ENCODE measurements at places on chromosomes 4 and X.

DNA sequence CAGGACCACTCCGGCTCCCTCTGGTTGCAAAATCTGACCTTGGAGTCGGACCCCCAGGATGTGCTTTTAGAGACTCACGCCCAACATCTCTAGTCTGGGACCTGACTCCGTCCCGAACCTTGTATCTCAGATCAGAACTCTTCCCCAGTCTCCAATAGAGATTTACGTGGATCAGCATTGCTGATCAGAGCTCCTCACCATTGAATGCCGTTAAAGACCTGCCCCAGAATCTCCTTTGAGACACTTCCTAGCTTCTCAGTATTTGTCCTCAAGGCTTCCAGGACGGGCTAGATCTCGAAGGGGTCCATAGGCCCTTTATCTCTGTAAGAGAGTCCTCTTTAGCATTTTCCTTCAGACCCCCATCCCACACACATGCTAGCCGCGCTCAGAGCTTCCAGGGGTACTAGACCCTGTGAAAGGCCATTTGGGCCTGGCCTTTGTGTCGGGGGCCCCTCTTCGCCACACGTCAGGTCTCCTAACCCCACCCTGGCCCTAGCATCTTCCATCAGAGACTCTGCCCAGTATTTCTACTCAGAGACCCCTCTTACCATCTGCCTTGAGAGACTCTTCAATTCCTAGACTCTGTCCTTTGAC lies 662 bp downstream of the UBA1 start:
- peak overlapping the region; percentile 93 for H3K27ac ChIP-seq
- H3K36me3 ChIP-seq: peaks cover 17% of the 10 kb centered on the region
- DNase-seq: no peak

- no peak for DNase-seq
- no peak overlapping the region for H3K4me3 ChIP-seq
- H3K36me3 ChIP-seq: peaks cover 4% of the 10 kb centered on the region
- no peaks in the 10 kb centered on the region for H3K27me3 ChIP-seq
- no peak overlapping the region for H3K27ac ChIP-seq
- peaks cover 13% of the 10 kb centered on the region for H3K4me1 ChIP-seq
Measured at GRCh38 chrX:15207994-15208393, 61.9 kb downstream of the ASB9 start.

DNA sequence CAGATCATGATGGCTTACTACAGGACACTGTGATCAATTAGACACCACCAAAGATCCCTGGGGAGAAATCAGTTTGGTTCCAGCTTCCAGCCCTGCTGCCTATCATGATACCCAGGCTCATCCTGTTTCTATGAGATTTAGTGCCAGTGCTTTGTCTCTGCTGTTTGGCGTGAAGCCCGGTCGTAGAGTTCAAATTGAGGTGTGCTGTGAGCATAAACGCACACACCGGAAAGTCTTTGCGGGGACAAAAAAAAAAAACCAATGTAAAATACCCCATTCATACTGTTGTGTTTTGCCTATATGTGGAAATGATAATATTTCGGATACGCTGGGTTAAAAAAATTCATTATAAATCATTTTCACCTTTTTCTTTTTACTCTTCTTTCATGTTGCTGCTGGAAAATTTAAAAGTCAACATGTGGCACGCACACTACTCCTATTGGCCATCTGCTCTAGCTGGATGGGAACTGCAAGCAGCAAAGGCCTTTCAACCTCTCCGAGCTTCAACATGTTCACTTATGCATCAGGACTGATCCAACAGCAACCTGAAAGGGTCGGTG lies 607 bp upstream of the DKC1 start:
- H3K4me1 ChIP-seq: peaks cover 27% of the 10 kb centered on the region
- DNase-seq: no peak
- peak overlapping the region; percentile 88 for H3K4me3 ChIP-seq
- peak overlapping the region; percentile 95 for H3K27ac ChIP-seq
- H3K27me3 ChIP-seq: no peaks in the 10 kb centered on the region

GRCh38 chr4:5752376-5753184 lies 41.6 kb downstream of the EVC start:
- no peaks in the 10 kb centered on the region for H3K27me3 ChIP-seq
- H3K4me3 ChIP-seq: no peak overlapping the region
- DNase-seq: no peak
- no peaks in the 10 kb centered on the region for H3K36me3 ChIP-seq

DNA sequence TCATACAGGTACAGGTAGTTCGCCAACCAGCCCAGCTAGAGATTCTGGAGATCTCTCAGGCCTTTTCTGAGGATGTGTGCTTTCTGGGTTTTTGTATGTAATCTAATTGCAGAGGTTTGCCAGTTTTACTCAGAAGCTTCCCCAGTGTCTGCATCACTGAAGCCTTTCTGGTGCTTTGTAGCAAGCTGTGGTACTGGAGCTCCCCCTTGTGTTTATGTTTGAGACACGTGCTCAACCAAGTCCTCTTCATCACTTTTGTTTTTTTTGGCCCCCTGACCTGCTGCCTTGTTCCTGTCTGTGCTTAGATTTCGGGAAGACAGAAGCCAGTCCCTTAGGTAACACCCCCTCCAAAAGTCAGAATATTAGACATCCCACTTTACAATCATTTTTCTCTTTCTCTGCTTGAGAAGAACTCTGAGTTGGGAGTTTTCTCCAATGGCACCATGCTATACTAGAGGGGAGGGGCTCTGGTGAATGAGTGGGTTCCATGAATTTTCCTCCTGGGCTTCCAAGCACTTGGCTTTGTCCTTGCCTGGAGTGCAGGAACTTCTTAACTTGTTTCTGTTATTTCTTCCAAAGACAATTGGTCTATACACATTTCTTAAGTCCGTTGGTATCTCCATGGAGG lies 128.4 kb upstream of the TBC1D9 start:
- DNase-seq: peak; percentile 2
- H3K4me1 ChIP-seq: no peaks in the 10 kb centered on the region
- no peak overlapping the region for H3K27ac ChIP-seq
- no peak overlapping the region for H3K4me3 ChIP-seq
- no peaks in the 10 kb centered on the region for H3K36me3 ChIP-seq
